ENCODE measurements at places on chromosomes 12 and 14. TPM values are rescaled to one million over a fixed set of nuclear protein-coding genes. Genes with fewer than 3 reads are reported as not detected.
A peak's percentile ranks its signal among the peaks of the same experiment; 100 is the strongest.

Gene EML5
- 0.71 TPM for total RNA-seq

Gene GON7
- total RNA-seq = 11.2 TPM

Gene RASSF9
- total RNA-seq = 0.06 TPM

Gene PMCH
- total RNA-seq = not detected

Gene OR6C6
- total RNA-seq = not detected

DNA sequence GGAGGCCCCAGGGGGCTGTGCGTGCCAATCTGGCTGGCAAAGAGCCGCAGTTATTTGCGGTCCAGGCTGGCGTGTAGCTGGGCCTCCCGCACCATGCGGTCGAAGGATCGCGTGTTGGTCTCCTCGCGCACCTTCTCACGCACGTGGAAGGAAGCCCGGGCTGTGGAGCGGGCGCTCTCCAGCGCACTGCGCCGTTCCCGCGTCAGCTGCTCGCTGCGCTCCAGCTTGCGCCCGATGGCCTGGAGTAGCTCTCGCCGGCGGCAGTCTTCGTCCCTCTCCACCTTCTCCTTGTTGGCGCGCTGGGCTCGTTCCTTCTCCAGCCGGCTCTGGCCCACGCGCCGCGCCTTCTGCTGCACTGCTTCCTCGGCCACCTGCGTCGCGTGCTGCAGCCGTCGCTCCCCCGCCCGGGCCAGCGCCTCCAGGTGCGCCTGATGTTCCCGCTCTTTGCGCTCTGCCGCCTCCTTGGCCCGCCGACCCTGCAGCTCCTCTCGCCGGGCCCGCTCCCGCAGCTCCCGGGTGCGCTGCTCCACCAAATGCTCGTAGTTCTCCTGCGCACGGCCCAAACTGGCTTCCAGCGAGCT lies 3.1 kb downstream of the CCDC177 start:
- H3K27ac ChIP-seq = no peak overlapping the region
- H3K4me1 ChIP-seq = peaks cover 8% of the 10 kb centered on the region
- no peak for DNase-seq
- H3K36me3 ChIP-seq = peaks cover 17% of the 10 kb centered on the region

DNA sequence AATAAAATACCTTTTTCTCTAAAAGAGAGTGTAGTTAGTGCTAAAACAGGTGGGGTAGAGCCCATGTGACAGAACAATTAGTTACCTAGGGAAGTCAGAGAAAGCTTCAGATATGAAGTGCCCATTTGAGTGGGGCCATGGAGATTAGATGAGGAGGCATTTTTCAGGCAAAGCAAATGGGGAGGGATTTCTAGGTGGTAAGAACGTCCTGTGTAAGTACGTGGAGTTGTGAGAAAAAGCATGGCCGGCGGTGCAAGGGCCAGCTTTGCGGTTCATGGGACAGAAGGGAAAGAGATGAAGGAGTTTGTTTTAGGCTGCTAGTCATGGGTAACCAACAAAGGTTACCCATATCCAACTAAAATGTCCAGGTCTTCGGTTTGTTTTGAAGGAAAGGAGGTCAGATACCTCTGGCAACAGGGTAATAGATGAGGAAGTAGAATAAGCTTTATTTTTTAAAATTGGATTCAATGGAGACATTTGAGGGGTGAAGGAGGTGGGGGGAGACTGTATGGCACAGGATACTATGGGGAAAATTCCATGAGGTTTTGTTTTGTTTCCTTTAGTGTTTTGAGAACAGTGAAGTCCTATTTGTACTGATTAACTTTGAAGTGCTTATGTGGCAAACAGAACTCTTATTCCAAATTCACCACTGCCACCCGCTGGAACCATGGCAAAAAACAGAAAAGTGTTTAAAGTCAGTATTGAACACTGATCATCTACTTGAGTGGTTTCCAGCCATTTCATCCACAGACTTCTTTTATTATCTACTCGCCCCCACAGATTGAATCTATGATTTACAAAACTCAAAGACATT lies 10.0 kb upstream of the SNRPF start:
- H3K27ac ChIP-seq = no peak overlapping the region
- H3K27me3 ChIP-seq = no peaks in the 10 kb centered on the region
- H3K4me3 ChIP-seq = no peak overlapping the region
- DNase-seq = peak; percentile 49

- no peak overlapping the region for H3K27ac ChIP-seq
- DNase-seq = no peak
- H3K4me3 ChIP-seq = no peak overlapping the region
- peaks cover 5% of the 10 kb centered on the region for H3K4me1 ChIP-seq
- no peaks in the 10 kb centered on the region for H3K27me3 ChIP-seq
These were observed 572.7 kb downstream of the VRK1 start for GRCh38 chr14:97369901-97370300.

DNA sequence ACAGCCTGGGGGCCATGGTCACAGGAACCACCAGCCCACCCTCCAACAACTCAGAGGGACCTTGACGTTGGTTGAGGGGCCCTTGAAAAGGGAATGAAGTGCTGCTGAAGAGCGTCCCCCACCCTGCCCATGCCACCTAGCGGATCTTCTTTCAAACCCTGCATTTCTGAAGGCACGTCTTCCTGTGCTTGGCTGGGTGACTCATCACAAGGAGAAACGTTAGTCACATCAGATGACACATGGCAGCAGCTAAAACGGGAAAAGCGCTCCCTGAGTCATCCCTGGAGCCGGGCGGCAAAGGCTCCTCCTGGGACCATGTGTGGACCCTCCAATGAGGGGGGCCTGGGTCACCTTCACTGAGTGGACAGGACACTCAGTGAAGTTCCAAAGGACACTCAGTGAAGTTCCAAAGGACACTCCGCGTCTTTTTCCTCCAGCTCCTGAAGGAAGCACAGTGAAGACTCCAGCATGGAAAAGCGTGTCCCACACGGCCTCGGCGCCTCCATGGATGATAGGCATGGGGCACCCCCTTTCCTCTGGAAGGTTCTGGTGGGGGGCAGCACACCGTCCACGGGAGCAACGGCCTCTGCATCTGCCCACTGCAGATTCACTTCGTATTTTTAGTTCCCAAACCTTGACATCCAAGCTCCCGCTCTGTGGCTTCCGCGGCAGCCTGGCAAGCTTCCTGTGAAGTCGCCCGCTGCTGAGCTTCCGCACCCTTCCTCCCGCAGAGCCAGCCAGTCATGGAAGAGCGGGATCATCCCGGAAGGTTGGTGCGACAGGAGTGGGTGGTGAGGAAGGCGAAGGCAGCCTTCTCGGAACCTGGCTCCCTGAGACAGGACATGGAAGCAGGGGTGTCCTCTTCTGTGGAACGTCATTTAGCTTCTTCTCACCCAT lies 383.4 kb downstream of the VRK1 start:
- H3K4me1 ChIP-seq = no peaks in the 10 kb centered on the region
- no peak overlapping the region for H3K4me3 ChIP-seq
- H3K27ac ChIP-seq = no peak overlapping the region
- H3K36me3 ChIP-seq = no peaks in the 10 kb centered on the region
- no peaks in the 10 kb centered on the region for H3K27me3 ChIP-seq

DNA sequence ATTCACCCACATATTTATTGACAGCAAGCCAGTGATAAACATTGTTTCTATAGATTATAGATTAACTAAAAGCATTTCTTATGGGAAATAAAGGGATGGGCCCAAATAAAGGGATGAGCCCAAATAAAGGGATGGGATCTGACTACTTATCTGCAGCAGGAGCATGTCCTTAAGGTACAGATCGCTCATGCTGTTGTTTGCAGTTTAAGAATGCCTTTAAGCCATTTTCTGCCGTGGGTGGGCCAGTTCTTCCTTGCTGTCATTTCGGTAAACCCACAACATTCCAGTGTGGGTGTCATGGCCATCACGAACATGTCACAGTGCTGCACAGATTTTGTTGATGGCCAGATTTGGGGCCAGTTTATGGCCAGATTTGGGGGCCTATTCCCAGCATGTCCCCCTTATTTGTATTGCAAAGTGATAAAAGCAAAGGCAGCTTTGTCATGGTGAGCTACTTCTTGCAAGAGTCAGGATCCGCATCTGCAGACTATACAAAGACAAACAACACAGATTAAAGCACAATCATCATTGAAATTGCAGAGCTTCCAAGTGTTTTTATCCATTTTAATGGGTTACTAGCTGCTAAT lies 700.7 kb downstream of the LRFN5 start:
- no peak overlapping the region for H3K27ac ChIP-seq
- H3K27me3 ChIP-seq = no peaks in the 10 kb centered on the region
- no peak overlapping the region for H3K4me3 ChIP-seq
- no peaks in the 10 kb centered on the region for H3K4me1 ChIP-seq

DNA sequence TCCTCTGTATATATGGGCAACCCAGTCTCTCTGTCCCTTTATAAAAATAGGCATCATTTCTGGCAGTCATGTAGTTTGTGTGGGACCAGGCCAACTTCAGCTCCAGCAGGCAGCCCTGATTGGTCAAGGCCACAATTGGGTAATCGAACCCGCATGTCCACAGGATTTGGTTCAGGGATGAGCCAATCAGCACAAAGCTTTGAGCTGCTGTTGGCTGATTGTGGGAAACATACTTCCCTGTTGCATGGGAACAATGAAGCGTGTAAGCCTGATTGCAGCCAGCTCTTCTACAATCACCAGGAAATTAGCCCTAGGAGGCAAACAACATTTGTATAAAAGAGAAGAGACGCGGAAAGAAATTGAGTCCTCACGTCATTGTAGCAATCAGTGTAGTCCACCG lies 328.6 kb downstream of the PCNX1 start:
- H3K36me3 ChIP-seq = no peaks in the 10 kb centered on the region
- H3K27ac ChIP-seq = peak overlapping the region; percentile 83
- H3K4me1 ChIP-seq = peaks cover 29% of the 10 kb centered on the region
- no peaks in the 10 kb centered on the region for H3K27me3 ChIP-seq
- H3K4me3 ChIP-seq = no peak overlapping the region
- peak; percentile 87 for DNase-seq

DNA sequence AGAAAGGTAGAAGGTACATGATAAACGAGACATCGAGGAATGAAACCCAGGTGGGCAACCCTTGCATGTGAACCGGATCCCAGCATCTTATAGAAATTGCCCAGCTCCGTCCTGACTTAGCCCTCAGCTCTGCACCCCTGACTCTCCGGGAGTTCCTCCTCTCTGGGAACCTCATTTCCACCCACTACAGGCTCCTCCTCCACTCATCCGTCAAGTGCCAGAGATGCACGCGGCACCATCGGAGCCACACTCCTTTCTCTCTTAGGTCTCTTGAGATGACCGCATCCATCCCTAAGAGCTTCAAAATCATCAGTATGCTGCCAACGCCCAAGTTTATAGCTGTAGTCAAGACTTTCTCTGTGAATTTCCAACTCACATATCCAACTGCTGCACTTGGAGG lies 84.7 kb downstream of the TTC7B start:
- no peak overlapping the region for H3K4me3 ChIP-seq
- H3K27me3 ChIP-seq = no peaks in the 10 kb centered on the region
- H3K36me3 ChIP-seq = no peaks in the 10 kb centered on the region
- H3K4me1 ChIP-seq = peaks cover 4% of the 10 kb centered on the region
- DNase-seq = no peak
- H3K27ac ChIP-seq = no peak overlapping the region

DNA sequence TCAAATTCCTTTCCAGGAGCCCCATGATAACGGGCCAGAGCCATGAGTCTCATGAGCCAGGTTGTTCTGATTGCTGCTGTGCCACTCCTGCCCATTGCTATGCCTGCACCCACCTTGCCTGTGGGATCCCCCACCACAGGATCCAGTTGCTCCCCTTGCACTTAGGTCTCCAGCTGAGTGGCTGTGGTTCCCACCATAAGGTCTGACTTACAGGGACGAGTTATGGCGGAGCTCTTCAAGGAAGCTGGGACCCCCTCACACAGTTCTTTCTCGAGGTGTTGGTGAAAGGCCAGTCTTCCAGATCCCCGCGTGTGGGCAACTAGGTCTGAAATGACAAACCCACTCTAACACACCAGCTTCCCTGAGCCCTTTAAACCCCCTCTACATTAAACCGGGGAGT lies 111.9 kb upstream of the C14orf180 start:
- no peak overlapping the region for H3K27ac ChIP-seq
- H3K4me3 ChIP-seq = no peak overlapping the region
- H3K36me3 ChIP-seq = no peaks in the 10 kb centered on the region
- no peaks in the 10 kb centered on the region for H3K4me1 ChIP-seq

- H3K4me3 ChIP-seq = no peak overlapping the region
- no peak overlapping the region for H3K27ac ChIP-seq
- DNase-seq = no peak
- H3K4me1 ChIP-seq = no peaks in the 10 kb centered on the region
These were observed 16.2 kb downstream of the CDK17 start for GRCh38 chr12:96383991-96384390.

DNA sequence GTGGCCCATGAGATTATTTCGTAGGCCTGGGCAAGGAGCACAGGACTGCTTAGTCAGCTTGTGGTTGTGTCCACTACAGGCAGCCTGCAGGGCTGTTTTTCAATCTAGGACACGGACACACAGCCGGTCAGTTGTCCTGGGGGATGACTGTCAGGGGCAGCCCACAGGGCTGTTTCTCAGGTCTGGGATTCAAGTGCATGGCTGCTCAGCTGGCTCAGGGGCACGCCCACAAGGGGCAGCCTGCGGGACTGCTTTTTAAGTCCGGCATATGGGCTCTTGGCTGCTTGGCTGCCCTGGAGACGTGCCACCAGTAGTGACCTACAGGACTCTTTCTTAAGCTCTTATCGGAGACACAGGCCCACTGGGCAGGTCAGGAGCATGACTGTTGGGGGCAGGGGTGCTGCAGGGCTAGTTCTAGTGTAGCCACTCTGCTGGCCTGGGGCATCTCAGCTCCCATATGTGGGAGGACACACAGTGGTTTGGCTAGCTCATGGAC lies 26.6 kb upstream of the GTF2A1 start:
- no peak for DNase-seq
- peaks cover 6% of the 10 kb centered on the region for H3K36me3 ChIP-seq
- H3K4me1 ChIP-seq = no peaks in the 10 kb centered on the region
- no peaks in the 10 kb centered on the region for H3K27me3 ChIP-seq

Data from neural progenitor cell (in vitro differentiated cells).